Activated CD8-positive, alpha-beta memory T cell treated with anti-CD3 and anti-CD28 coated beads, Interleukin-2, amount 50 U/mL, for 4 hours (primary cell): ENCODE measurements at places on chromosomes 2 and 18.

DNA sequence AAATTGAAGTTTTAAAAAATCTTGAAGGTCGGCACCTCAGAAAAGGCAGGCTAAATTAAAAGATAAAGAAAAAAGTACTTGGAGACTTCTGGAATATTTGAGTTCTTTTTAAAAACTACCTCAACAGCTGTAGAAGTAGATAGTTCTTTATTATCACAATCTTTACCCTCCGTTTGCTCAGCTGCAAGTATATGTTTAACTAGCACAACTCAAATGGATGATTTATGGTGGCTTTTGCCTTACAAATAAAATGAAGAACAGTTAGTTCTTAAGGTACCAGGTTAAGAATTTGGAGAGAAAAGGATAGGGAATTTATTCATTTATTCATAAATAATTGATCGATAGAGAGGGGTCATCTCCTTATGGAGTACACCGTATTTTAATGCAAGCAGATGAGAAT, 237.6 kb upstream of the FOSL2 start:
- DNase-seq, result no peak

- no peak for DNase-seq
Observed at GRCh38 chr2:224084266-224084892, 45.3 kb upstream of the SERPINE2 start.

- no peak for DNase-seq
Observed at GRCh38 chr18:50816419-50817166, 3.2 kb downstream of the MRO start.

DNA sequence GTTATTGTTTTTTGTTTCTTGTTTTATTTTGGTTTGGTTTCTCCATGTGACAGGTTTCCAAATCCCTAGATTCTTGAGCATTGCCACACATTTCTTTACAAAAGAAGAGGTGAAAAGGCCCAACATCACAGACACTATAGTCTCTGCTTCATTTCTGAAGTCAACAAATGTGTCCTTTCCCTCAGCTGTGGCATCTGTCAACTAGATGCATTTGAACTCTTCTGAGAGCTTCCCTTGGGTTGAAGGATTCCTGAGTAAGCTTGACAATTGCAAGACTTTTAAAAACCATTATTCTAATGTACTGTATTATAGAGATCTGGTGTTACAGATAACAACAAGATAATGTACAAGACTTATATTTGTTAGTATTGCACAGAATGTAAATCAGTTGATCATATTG, 703.3 kb upstream of the PKDCC start:
- no peak for DNase-seq

GRCh38 chr2:226215902-226216503, 583.6 kb downstream of the IRS1 start:
- peak; percentile 35 for DNase-seq

GRCh38 chr2:27973592-27973991, 83.1 kb downstream of the BABAM2 start:
- no peak for DNase-seq

GRCh38 chr2:105384216-105384615, 14.6 kb downstream of the FHL2 start:
- DNase-seq, result no peak
